ENCODE measurements at places on chromosomes 3 and 15.

- no peak for DNase-seq
These were observed 30.3 kb upstream of the POLG start for GRCh38 chr15:89364741-89365450.

- DNase-seq: no peak
These were observed 10.4 kb downstream of the RSL24D1 start for GRCh38 chr15:55186331-55186730.

GRCh38 chr3:57604971-57605370 is 7.8 kb upstream of the ARF4 start:
- DNase-seq: no peak

DNA sequence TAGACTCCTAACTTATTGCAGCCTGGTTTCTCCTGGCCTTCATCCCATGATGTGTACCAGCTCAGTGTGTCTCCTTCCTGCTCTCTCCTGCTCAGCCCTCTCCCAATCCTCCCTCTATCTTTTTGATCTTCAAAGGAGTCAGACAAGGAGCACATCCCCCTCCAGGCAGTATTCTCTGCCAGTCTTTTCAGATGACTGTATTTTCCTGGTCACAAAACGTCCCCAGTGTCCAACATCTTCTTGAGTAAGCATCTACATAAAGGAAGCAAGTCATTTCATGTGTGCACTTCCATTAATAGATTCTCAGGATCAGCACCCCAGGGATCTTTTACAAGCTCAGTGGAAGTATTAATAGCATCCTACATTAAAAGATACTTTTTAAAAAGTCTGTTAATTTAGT is 148.9 kb upstream of the THBS1 start:
- no peak for DNase-seq

- DNase-seq: no peak
These were observed 33.7 kb downstream of the FLNB start for GRCh38 chr3:58041826-58042324.

- no peak for DNase-seq
These were observed 119.6 kb downstream of the FMN1 start for GRCh38 chr15:33074942-33075341.

GRCh38 chr3:177337541-177338331 is 140.5 kb upstream of the TBL1XR1 start:
- no peak for DNase-seq

- no peak for DNase-seq
These were observed 78.5 kb downstream of the FGF7 start for GRCh38 chr15:49501586-49501985.

- DNase-seq: no peak
These were observed 12.5 kb downstream of the ARPP21 start for GRCh38 chr3:35651851-35652250.

- DNase-seq: no peak
These were observed 120.9 kb downstream of the ERC2 start for GRCh38 chr3:56347219-56347871.
